Muscle of arm (tissue), 14 donors: ENCODE measurements at places on chromosomes 7 and 10.

- DNase-seq: no peak
Measured at GRCh38 chr7:107035446-107035845, 9.1 kb upstream of the PRKAR2B start.

DNA sequence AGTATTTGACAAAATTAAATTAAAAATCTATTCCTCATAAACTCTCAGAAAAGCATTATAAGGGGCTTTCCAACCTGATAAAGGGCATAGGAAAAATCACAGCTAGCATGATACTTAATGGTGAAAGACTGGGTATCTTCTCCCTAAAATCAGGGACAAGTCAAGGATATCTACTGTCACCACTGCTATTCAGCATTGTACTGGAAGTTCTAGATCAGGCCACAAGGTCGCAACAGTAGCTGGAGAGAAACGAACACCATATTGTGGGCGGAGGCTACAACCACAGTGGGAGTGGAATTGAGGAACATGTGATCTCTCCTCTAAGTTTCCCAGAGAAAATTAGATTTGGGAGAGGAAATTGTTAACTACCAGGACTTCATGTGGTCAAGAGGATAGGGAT is 70.0 kb upstream of the NAMPT start:
- DNase-seq: no peak

DNA sequence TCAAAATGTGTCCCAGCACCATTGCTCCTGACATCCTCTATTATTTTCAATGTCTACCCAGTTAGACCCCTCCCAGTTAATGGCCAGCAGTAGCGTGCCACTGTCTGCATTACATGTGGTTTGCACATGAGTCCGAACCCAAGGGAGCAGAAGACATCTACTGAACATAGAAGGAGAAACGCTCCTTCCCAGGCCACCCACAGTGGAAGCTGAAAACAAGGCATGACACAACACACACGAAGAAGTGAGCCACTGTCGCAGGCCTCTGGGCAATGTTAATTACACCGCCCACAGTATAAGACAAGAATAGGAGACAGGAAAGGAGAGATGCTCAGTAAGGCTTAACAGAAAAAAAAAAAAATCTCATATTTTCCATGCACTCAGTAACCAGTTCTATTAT is 50.5 kb downstream of the MKX start:
- DNase-seq: no peak

DNA sequence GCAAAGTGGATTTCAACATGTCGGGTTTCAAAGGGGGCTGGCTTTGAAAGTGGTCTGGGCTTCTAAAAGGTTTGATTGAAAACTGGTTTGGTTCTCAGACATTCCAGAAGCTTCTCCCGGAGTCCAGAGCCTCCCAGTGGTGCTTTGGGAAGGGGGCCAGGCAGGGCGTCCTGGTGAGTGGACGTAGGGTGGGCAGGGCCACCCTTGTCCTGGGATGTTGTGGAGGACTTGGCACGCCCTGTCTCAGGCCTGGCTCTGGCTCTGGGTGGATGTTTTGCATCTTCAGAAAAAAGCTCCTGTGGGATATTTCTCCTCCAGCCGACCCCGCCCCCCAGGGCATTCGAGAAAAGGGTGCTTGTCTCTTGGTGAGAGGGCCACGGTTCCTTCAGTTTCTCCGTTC is 31.2 kb downstream of the GRIFIN start:
- DNase-seq: no peak

- DNase-seq: peak; percentile 13
Measured at GRCh38 chr10:104925232-104925851, 284.3 kb downstream of the SORCS3 start.

DNA sequence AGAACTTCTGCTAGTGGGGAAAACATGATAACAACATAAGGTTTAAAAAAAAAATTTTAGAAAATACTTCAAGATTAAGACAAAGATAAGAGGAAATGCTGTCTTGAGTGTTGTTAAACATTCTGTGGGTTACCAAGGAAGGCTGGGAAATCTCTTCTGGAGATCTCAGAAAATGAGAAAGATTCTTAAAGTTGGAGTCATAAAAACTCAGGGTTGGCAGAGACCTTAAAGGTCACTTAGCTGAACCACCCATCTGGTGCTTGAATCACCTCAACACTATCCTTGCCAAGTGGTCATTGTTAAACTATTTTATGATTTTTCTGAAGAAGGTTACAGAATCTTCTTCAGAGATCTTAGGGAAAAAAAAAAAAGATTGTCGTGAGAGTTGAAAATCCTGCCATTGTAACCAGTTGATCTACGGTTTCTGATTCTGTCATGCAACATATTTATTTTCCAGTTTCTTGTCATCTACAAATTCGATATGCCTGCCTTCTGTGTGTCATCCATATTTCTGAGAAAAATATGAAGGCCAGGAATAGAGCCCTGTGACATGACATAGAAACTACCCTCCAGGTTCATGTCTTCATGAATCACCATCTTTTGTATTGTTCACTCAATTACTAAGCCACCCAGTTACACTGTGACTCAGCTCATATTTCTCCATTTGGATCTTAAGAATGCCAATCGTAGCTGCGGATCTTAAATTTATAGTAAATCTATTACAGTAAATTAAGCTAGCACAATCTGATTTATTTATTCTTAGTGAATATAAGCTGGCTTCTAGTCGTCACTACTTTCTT is 179.2 kb downstream of the ST7 start:
- no peak for DNase-seq

- DNase-seq: no peak
Measured at GRCh38 chr10:22693371-22693784, 21.0 kb downstream of the PIP4K2A start.

GRCh38 chr10:84547616-84548015 is 219.2 kb downstream of the CCSER2 start:
- no peak for DNase-seq

GRCh38 chr7:107147464-107148393 is 21.1 kb upstream of the HBP1 start:
- peak; percentile 44 for DNase-seq

GRCh38 chr10:63692220-63692896 is 171.2 kb downstream of the REEP3 start:
- peak; percentile 76 for DNase-seq

DNA sequence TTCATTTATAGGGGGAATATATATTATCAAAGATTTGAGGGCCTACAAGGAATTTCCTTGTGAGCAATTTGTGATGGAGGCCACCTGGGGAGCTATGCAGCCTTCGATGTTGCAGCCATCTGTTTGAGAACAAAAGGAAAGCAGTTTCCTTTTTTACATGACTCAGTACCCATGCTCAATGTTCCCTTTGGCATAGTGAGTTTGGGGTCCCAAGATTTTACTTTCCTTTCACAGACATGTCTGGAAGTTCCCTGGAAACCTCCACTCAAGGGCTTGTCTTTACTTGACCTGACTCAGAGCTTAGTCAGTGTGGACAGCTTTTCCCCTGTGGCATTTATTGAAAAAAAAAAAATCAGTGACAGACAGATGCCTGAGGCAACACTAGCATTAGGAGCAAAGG is 73.5 kb upstream of the VIPR2 start:
- DNase-seq: no peak

GRCh38 chr7:121371883-121372282 is 24.2 kb downstream of the FAM3C start:
- no peak for DNase-seq

DNA sequence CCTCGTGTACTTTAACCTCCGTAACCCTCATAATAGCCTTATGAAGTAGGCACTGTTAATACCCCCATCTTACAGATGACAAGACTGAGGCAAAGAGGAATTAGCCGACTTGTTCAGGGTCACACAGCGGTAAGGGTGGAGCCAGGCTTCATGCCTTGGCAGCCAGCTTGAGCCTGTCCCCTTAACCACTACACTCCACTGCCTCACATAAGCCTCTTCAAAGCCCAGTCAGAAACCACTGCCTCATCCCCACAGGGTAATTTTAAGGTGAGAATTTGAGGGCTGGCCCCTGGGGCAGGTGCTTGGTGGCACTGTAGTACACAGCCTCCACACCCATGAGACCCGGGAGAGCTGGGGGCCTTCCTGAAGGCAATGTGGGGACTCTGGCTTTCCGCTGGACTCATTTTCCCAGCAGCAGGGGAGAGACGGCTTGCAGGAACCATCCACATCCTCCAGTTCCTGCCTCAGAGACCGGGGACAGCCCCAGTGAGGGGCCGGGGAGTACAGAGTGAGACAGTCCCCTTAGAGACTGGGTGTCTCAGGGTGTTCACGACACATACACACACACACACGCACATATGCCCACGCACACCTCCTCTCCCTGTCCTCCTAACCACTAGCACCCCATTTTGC is 7.6 kb upstream of the C10orf105 start:
- no peak for DNase-seq

GRCh38 chr7:78792006-78792405 is 661.5 kb downstream of the MAGI2 start:
- no peak for DNase-seq

DNA sequence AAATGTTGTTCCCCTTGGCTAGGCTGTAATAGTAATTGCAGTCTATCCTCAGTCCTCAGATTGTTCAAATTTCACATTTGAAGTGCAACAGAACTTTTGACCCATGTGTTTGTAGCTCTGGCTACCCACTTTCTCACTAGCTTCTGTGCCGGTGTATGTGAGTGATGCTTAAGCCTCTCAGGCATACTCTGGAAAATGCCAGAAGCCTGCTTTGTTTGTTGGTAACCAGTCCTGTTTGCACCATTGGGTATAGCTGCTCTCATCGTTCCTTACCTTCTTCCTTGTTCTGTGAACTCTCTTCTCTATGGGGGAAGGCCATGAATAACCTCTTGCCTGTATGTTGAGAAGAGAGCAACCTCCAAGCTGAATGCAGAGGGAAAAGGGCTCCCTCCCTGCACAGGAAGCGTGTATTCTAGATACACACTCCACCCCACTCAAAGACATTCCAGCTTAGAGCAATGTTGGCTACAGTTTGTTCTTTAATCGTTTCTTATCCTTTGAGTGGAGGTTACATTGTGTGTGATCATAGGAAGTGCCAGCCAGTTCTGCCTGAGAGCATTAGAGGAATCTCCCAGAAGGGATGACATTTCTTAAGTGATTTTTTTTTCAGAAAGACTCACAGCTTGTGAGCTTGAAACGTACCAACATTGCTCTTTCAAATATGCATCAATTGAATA is 40.5 kb downstream of the C1QL3 start:
- DNase-seq: no peak

DNA sequence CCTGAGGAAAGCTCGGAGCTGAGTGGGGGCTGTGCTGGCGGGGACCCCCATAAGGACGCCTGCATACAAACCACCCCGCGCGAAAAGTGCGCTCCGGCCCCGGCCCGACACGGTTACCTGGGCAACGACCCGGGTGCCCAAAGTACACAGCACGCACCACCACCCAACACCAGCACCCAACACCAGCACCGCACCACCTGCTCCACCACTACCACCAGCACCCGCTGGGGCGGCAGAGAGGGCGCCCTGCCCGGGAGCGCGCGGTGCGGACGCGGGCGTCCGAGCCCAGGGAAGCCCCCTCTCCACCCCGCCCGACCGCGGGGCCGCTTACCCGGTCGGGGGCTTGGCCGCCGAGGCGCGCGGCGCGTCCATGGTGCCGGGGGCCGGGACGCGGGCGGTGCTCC is 345 bp downstream of the COBL start:
- DNase-seq: no peak

DNA sequence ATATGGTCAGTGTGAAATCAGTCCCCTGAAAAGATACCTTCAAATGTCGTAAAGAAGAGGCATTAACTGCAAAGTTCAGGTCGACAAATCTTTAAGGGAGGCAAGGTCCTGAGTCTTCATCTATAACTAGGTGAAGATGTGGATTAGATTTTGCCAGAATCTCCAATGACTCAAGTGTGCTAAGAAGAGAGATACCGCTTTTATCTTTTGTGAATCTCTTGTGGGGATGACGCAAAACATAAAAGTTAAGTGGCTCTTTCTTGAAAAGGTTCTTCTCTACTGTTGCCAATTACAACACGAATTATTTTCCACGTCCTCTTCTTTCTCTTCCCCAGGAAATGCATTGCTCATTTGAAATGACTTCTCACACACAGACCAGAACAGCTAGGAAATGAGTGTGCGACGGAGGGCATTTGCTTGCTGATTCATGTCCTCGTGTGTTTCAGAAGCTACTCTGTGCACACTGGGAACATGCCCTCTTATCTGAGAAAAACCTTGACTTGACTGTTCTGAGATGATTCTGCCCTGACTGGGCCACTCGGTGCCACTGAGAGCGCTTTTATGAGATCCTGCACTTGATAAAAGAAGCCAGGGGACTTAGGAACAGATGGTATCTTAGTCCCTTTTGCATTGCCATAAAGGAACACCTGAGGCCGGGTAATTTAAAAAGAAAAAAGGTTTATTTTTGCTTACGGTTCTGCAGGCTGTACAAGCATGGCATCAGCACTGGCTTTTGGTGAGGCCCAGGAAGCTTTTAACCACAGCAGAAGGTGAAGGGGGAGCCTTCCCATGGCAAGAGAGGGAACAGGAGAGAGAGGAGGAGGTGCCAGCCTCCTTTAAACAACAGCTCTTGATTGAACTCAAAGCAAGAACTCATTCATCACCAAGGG is 169.5 kb upstream of the PFKP start:
- DNase-seq: no peak

DNA sequence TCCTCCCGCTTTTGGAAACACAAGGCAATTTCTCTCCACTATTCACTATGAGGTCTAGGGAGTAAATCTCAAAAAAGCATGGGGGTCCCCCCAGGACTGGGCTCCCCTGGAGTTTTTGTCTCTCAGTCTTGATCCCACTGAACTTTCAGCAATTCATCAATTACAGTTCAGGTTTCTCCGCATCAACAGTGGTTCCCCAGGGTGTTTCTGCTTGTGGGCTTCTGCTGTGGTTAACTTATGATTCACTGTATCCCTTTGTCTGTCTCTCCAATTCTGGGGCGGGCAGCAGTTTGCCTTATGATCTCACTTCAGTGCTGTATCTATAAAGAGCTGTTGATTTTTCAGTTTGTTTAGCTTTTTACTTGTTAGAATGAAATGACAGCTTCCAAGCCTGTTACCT is 142.6 kb upstream of the CDC14C start:
- no peak for DNase-seq

- no peak for DNase-seq
Measured at GRCh38 chr10:10460451-10460850, 557.2 kb upstream of the CELF2 start.
